Cerebellar cortex (tissue), 1 donor: ENCODE measurements at places on chromosomes 3 and 15.

DNA sequence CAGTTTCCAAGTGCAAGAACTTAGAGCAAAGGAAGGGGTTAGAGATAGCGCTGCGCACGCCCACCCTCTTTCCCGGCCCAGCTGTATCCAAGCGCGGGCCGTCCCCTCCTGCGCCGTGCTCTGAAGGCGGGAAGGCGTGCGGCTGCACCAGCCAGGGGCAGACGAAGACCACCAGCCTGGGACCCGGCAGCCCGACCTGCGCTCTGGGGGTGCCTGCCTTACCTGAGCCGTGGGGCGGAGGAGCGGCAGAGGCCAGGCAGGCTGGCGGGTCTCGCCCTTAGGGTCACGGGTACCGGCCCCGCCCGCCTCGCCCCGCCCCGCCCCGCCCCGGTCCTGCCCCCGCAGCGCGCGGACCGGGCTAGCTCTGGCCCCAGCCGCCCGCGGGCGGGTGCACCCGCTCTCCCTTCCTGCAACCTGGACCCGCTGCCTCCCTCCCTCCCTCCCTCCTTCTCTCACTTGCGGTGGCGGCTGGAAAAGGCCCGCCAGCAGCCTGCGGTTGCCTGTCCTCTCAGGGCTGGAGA is at the start of gene WDR72:
Gene WDR72 (minus strand): TSS at position 253 of the 521 bp plus-strand sequence. CDS start 26,514 bp downstream, outside the sequence.
- no peak for DNase-seq

DNA sequence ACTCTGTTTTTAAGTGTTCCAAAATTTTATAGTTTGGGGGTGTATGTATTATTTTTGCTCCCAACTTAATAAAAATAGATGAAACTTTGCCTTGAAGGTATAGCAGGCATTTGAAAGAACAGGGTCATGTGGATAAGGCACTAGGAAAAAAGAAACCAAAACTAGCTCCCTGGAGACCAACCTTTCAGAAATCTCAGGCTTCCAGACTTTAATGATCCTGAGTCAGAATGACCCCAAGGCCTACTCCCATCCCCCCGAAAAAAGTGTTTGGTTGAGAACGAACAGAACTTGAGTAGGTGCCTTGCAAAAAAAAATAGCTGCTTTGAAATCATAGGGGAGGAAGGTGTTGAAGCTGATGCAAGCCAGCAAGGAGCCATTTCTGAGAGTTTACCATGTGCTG is 309.5 kb downstream of the THSD4 start:
- no peak for DNase-seq

DNA sequence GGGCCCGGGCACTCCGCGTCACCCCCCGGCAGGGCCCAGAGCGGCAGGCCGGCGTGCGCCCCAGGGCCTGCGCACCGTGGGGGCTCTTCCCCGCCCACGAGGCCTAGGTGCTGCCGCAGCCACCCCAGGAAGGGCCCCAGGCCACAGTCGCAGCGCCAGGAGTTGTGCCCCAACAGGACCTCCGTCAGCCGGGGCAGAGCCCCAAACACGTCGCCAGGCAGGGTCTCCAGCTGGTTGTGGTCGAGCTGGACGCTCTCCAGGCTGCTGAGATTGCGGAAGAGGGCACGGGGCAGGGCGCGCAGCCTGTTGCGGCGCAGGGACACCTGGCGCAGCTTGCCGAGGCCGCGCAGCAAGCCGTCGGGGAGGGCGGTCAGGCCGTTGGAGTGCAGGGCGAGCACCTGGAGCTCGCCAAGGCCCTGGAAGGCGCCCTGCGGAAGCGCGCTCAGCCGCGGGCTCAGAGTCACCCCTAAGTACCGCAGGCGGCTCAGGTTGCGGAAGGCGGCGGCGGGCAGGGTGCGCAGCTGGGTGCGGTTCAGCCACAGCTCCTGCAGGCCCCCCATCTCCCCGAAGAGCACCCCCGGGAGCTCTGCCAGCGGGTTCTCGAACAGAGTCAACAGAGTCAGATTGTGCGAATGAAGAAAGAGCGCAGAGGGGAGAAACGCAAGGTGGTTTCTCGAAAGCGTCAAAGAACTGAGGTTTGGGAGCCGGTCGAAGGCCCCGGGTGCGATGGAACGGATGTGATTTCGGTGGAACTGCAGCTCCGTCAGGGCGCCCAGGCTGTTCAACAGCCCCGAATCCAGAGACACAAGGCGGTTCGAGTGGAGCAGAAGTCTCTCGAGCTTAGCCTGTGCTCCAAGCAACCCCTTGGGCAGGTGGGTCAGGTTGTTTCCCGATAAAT is 2.0 kb downstream of the GP5 start:
- DNase-seq = no peak

DNA sequence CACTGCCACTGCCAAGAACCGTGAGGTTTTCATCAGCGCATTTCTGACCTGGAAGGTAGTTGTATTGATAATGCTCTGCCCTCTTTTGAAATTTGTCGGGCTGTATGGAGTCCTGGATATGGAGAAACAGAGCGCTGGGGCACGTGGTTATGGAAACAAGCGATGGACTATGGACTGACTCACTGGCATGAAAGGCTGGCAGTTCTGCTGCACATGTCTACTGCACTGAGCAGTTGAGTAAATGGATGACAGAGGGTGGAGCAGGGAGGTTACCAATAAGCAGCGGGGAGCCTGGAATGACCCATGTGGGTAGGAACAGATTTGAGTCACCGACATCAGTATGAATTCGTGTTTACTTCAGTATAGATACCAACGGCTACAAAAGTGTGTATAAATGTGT is 429.5 kb downstream of the OCA2 start:
- DNase-seq = no peak

DNA sequence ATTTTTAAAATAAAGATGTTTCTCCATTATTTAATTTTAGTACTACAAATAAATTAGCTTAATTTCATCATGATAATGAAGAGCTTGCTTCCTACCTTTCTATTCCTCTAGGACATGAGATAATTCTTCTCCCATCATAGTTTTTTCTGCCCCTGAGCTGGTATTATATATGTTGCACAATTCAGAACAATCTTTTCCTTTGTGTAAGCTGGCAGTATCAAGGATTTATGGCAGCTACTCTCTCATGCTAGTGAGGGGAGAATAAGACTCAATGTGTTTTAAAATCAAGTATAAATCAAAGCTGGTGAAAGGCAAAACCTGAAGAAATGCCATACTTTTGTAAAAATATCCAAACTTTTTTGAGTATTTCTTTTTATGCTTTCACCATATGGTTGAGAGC is 1405.3 kb downstream of the SI start:
- DNase-seq = no peak

- no peak for DNase-seq
Observed at GRCh38 chr3:77190374-77190773, 150.5 kb downstream of the ROBO2 start.

DNA sequence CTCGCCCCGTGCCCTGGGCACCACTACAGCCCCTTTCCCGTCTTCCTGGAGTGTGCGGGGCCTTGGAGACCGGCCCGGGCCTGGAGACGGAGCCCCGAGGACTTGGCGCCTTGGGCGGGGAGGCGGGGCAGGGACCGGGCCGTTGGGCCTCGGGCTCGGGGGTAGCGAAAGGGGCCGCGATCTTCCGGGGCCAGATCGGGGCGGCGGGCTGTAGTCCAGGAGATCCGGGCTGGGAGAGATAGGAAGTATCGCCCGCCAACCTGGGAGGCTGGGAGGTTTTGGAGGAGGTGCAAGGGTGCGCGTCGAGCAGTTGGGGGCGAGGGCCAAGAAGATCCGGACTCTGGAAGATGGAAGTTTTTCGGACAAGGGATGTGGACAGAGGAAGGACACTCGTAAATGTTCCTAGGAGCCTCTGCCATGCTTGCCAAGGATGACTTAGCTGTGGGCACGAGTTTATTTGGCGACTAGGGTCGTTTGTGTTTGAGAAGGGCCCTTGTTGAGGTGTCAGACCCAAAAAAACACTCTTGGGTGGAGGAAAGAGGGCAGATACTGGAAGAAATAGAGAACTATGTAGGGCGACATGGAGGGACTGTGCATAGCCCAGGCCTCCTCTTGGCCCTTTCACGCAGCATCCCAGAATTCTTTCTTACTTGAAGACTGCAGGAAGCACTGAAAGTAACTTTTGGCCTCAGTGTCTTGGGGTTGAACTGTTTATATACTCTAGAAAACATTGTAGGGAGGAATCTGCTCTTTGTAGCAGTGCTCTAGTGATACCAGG is 712 bp downstream of the RTF1 start:
- DNase-seq = peak; percentile 5

DNA sequence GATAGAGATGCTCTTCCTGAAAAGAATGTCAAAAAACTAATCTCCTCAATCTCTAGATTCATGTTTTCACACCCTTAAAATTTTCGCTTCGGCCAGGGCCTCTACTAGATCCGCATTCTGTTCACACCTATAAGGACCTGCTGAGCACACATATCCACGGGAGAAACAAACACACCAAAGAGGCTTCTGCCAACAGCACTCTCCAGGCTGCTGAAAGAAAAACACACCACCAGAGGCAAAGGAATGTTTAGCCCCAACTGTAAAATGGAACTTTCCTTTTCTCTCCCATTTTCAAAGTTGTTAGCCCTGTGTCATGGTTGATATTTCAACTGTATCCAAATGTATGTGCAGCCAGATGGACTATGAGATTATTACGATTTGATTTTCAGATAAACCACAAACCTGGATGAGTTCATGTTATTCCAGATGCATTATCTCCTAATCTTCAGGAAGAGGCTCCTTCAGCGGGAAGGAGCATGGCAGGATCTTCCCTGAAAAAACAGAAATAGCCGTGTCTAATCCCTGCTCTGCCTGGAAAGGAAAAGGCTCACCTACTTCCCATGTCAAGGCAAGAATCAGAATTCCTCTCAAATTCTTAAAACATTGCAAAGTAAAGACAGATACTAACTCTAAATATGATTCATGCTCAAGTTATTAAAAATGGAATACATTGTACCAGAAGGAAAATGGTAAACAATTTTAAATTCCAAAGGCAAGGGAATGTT is 442.7 kb upstream of the NR2F2 start:
- no peak for DNase-seq
